ENCODE measurements at places on chromosomes 6 and 20. TPM values are rescaled to one million over a fixed set of nuclear protein-coding genes. Genes with fewer than 3 reads are reported as not detected.

- DNase-seq: no peak
Measured at GRCh38 chr6:33905071-33905609, 101.3 kb upstream of the MLN start.

EDN3 gene
- total RNA-seq: 0.09 TPM

GRCh38 chr20:1902188-1902587 is 7.0 kb downstream of the SIRPA start:
- no peak for DNase-seq

DNA sequence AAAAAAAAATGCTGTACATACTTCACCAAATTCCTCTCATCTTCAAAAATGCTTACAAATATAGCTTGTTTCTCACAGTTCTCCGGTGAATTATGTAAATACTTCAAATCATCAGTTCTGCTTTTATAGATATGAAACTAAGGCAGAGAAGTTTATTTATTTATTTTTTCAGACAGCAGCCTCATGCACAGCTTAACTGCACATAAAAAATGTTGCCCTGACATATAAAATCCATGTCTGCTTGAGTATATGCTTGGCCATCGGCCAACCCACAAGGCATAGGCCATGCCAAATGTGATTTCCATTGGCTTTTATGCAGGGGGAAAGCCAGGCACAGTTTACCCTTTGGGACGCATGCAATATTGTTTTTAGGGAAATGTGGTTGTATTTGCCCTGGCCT is 57.3 kb upstream of the PHACTR2 start:
- no peak for DNase-seq

DNA sequence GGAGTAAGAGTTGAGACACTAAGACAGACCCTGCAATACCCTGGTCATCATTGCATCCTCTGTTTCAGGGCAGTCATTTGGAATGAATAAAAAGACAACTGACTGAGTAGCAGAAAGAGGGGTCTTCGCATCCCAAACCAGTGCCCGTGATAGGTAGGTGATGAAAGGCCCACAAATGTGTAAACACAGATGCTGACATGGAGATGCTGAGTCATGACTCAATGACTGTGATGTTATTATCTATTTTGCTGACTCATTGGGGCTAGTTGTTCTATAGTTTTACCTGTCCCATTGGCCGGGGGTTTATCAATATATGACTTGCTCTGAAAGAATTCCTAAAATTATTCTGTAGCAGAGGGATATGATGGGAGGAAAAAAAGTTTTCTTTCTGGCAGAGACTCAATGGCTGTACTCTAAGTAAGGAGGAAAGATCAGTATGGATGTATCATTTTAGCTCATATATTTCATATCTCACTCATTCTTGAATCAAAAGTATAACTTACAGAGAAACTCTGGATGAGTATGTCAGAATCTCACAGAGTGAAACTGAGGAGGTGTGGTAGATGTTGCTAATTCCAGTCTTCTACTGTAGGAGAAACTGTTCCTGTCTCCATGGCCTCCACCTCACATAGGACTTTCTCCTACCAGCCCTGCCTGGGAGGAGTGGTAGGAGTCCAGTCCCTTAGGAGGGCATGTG is 119.9 kb upstream of the PREP start:
- DNase-seq: no peak

DNA sequence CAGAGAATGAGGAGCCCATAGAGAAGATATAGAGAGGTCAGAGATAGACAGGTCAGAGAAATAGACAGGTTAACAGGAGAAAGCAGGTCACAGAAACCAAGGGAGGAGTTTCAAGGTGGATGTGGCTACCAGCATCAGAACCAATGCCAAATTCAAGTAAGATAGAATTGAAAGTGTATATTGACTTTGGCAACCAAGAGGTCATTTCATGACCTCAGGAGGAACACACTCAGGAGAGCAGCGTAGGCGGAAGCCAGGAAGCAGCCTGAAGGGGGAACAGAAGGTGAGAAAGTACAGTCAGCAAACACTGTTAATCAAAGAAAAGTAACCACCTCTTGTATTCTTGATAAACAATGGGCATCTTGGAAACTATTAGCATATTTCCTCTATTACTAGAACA is 33.9 kb upstream of the ALDH8A1 start:
- DNase-seq: no peak

- no peak for DNase-seq
Measured at GRCh38 chr20:50248104-50248641, 57.5 kb downstream of the CEBPB start.

DNA sequence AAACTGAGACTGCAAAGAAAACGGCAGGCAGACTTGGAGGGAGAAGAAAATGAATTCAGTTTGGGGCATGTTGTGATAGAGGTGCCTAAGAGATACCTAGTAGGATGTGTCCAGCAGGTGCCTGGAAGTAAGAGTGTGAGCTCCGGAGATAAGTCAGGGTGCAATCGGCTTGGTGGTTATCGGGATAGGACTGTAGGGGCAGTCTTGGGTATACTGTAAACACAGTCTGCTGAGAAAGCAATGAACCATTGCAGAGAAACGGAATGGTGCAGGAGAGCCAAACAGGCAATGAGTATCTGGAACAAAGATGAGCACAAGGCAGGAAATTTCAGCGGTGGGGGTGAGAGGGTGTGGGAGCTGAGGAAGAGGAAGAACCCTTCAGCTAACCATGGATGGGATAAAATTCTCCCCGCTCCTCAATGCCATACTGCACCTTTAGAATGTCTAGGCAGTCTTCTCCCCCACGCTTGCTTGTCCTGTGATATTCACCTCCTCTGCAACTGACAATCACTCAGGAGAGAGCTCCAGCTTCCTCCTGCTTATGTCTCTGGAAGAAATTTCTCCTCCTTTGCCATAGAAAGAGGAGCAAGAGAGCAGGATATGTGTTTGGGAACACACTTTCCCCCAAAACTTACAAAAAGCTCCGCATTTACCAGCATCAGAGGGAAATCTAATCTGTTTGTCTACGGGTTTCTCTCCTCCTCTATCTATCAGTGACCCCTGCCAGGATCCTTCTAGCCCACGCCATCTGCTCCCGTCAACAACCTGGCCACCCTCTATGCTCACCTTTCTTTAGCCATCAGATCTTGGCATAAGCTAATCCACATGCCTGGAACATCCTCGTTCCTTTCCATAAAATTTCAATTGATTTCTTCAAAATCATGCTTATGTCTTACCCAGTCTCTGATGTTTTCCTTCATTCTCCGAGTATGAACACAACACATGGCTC is 381.7 kb upstream of the JARID2 start:
- no peak for DNase-seq

SAMD5 gene
- total RNA-seq: 2.7 TPM

GRCh38 chr6:108518714-108519576 is 41.8 kb upstream of the FOXO3 start:
- no peak for DNase-seq

GRCh38 chr6:157117431-157118095 is 205.8 kb downstream of the TMEM242 start:
- DNase-seq: no peak

GRCh38 chr6:707576-708236 is 14.8 kb upstream of the EXOC2 start:
- no peak for DNase-seq

All from liver (tissue), 10 donors.